ENCODE measurements at places on chromosomes 11 and 22.

DNA sequence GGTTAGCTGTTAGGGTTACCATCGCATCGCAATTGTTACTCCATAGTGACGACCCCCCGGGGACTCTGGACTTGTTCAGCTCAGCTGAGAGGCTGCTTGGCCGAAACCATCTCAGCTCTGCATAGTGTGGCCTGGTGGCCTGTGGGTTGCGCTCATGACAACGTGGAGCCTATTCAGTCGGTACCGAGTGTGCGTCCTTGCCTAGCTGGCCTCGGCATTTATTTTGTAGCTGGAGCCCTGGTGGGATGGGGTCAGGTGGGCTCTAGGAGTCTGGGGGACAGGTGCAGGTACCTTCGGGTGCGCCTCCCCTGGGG lies 13.5 kb downstream of the LRP5 start:
- DNase-seq: no peak

DNA sequence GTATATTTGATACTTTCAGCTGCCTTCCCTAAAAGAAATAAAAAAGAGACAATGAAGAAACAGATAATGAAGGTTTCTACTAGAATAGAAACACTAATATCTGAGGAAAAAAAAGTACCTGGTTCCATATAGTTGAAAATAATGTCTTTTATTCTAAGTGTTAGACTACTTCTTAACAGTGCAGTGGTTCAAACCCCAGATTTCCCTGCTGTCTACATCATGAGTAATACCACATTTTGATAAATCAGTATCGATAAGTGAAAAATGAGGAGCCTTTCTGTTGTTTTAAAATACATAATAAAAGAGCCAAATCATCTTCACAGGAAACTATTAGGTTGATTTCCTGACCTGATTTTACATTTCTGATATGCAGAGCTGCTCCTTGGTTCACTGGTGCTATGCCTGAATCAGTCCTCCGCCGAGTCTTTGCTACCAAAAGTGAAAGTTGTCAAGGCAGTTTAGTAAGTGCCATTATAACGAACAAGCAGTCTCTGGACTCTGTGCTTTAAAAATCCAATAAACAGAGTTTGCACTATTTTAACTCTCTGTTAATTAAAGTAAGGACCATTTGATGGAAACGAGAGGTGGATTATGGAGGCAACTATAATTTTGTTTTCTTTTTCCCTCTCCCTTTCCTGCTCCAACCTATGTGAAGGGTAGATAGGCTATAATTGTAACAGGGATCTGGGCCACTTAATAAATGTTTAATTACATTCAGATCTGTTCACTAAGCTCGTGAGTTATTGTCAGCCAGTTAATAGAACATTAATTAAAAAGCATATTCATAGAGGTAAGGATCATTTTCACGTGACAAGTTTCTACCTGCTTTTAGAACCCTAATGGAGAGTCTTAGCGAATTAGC lies 724.5 kb upstream of the RAG2 start:
- no peak for DNase-seq

DNA sequence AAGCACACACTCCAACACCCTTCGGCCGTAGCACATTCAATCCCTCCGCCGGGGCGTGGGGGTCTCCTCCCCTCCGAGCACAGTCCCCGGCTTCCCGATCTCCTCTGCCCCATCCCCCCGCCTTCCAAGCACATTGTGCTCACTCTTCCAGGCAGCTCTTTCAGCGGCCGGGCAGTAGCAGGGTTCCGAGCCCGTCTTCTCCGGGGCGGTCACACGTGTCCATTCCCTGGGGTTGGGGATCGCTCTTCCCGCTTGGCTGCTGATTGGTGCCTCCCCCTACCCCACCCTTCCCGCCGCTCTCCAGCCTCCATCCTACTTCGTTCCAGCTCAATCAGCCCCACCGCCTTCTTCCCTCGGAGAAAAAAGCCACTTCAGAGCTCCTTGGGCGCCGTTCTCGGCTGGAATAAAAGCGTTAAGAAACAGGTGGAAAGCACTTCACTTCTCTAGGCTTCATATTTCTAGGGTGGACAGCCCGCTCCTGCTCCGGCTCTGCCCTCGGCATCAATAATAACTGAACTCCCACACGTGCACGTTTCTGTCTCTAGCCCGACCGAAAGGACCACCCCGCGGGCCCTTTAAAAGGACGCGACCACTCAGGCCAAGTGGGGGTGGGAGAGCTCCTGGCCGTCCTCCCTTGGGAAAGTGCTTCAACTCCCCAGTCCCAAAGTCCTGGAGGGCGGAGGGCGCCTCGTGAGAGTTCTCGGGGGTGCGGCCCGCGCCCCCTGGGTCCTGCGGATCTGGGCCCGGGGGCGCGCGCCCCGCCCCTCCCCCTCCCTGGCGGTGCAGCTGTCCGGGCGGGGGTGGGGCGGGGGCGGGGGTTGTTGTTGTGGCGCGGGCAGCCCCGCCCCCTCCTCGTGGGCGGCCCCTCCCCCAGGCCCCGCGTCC lies 464 bp upstream of the CECR2 start:
- DNase-seq: peak; percentile 50

- DNase-seq: peak; percentile 46
These were observed 730.6 kb downstream of the METTL15 start for GRCh38 chr11:28838741-28839140.

- DNase-seq: no peak
These were observed 382.1 kb downstream of the KCNA4 start for GRCh38 chr11:29634744-29635143.

GRCh38 chr11:63708764-63709163 lies 27.5 kb downstream of the RTN3 start:
- DNase-seq: no peak
